OCI-LY7 (cell line): ENCODE measurements at places on chromosomes 4 and X. TPM values are rescaled to one million over a fixed set of nuclear protein-coding genes. Genes with fewer than 3 reads are reported as not detected.

The C4orf50 gene
- total RNA-seq: not detected in 2 replicates

The JAKMIP1 gene
- 4.0 and 4.6 TPM in 2 replicates for total RNA-seq

The TLL1 gene
- total RNA-seq: 2.9 and 3.9 TPM in 2 replicates

GRCh38 chr4:185774131-185774653, 37.8 kb downstream of the SORBS2 start:
- no peak for DNase-seq

- DNase-seq: no peak
Measured at GRCh38 chr4:17138847-17139246, 240.4 kb upstream of the LDB2 start.

- DNase-seq: no peak
Measured at GRCh38 chrX:128439159-128439558, 387.0 kb upstream of the ACTRT1 start.

GRCh38 chrX:129360175-129360574, 163.1 kb downstream of the SMARCA1 start:
- DNase-seq: peak; percentile 47

DNA sequence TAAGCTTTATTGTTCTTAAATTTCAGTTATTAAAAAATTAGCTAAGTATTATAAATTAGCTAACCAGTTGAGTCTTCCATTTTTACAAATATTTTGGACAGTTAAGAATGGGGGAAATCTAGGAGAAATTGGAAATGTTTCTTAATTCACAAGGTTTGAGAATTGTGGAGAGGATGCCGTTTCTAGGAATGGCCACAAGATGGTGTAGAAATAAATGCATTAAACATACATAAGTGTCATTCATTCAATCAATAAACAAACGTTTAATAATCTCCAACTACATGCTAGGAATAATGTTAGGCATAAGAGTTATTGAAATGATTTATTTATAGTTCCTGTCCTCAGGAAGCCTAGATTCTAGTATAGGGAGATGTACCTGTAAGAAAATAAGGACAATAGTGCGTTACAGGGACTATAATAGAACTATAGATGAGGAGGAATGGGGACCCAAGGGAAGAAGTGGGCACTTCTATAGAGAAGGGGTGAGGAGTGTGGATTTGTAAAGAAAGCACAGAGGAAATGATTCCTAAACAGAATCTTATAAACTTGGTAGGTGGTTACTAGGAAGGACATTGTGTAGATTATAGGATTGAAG, 195.7 kb upstream of the ANK2 start:
- DNase-seq: no peak

DNA sequence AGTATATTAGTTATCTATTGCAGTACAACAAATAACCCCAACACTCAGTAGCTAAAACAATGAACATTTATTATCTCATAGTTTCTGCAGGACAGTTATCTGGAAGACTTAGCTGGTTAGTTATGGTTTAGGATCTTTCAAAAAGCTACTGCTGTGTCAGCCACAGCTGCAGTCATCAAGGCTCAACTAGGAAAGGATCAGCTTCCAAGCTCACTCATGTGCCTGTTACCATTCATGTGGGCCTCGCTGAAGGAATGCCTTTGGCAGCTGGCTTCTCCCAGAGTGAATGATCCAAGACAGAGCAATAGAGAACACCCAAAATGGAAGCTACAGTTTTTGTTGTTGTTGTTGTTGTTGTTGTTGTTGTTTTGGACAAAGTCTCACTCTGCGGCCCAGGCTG, 13.5 kb upstream of the PRSS48 start:
- DNase-seq: no peak

The SMIM43 gene
- not detected in 2 replicates for total RNA-seq

DNA sequence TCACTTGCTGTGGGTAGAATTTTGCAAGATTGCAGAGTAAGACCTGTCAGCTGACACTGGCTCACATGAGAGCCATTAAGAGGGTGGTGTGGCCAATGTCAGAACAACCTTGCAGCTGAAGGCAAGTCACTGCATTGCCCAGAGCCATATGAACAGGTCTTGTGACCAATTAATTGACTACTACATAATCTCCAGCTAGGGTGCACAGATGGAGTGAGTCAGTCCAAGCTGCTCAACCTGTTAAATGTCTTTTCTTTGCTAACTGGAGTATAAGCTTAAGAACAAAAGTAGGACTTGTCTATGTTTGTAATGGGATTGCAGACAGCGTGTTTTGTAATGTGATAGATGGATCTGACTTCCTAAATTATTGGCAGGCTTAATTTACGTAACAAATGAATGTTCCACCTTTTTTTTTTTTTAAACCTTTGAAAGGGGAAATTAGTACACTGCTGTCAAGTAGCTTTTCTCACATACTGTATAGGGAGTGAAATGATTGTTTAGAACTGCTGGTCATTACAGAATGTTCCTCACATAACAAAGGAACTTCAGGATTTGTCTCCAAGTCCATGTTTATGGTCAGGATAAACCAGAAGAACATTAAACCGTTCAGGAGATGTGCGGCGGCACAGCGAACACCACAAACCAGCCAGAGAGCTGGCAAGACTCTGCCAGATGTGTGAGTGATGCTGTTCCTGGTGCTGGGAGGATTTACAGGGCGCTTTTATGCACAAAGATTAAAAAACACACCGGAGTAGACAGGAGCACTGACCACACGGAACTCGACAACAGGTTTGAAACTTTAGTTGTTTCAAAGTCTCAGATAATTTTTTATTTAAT, 37.0 kb downstream of the FNIP2 start:
- DNase-seq: no peak

DNA sequence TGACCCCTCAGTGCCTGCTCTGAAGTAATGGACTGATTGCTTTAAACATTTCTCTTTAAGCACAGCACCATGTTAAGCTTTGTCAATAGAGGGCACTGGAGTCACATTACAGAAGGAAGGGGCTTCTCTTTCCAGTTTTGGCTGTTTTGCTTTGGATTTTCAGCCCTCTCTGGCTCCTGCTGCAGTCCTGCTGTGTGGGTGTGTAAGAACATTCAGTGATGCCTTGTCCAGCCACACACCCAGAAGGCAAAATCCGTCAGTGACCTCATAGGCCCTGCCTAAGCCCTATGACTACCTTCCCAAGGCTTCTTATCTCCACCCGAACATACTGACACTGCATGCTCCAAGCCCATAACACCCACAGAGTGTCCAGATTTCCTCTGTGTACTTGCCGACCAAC, 215.3 kb upstream of the CTSO start:
- peak; percentile 1 for DNase-seq

DNA sequence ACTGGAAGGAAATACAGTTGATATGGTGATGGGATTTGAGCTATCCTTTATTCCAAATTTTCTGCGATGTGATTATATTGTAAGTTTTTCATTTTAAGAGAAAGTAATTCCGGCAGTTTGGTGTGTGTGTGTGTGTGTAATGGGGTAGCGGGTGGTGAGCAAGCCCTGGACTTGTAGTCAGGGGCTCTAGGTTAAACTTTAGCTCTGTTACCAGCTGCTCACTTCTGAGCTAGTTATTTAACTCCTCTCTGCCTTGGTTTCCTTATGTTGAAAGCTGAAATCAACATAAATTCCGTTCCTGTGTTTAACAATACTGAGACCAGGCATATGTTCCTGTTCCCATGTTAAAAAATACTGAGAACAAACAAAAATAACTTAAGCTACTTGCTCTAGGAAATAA, 174.1 kb upstream of the CASK start:
- DNase-seq: no peak

The SH2D1A gene
- 0.63 and 0.77 TPM in 2 replicates for total RNA-seq

- DNase-seq: no peak
Measured at GRCh38 chrX:119990556-119991004, 47.0 kb upstream of the NKAP start.

DNA sequence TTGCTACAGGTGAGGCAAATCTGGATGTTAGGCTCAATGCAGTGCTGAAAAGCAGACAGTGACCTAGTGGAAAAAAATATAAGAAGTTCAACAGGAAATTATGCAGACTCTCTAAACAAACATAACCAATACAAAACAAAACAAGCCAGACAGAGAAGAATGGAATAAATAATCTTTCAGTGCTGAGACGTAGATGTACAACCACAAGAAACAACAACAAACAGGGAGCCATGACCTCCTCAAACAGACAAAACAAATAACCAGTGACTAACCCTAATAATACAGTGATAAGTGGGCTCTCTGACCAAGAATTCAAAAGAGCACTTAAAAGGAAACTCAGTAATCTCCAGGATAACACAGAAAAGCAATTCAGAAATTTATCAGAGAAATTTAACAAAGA, 239.3 kb downstream of the SLC39A8 start:
- no peak for DNase-seq

DNA sequence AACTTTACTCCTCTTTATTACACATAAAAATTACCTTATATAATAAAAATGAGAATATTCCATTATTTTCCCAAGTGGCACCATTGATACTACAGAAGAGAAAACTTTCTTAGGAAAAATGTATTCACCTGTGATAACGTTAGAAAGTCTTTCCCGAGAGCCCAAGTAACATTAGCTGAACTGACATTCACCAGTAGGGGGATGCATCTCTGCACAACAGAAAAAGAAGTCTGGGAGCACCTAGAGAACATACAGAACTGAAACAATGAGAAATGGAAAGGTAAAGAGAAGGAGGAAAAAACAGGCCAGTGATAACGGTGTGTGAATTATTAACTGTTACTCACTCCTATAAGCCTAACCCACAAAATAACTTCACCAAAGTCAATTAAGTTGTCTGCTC, 423.3 kb downstream of the CENPC start:
- no peak for DNase-seq

DNA sequence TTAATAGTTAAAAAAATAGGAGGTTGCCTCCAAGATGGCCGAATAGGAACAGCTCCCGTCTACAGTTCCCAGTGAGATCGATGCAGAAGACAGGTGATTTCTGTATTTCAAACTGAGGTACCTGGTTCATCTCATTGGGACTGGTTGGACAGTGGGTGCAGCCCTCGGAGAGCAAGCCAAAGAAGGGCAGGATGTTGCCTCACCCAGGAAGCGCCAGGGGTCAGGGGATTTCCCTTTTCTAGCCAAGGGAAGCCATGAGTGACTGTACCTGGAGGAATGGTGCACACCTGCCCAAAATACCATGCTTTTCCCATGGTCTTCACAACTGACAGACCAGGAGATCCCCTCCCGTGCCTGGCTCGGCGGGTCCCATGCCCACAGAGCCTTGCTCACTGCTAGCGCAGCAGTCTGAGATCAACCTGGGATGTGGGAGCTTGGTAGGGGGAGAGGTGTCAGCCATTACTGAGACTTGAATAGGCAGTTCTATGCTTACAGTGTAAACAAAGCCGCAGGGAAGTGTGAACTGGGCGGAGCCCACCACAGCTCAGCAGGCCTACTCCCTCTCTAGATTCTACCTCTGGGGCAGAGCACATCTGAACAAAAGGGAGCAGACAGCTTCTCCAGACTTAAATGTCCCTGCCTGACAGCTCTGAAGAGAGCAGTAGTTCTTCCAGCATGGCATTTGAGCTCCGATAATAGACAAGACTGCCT, 47.5 kb downstream of the PPA2 start:
- no peak for DNase-seq

The KCND1 gene
- total RNA-seq: 8.8 and 13.6 TPM in 2 replicates

DNA sequence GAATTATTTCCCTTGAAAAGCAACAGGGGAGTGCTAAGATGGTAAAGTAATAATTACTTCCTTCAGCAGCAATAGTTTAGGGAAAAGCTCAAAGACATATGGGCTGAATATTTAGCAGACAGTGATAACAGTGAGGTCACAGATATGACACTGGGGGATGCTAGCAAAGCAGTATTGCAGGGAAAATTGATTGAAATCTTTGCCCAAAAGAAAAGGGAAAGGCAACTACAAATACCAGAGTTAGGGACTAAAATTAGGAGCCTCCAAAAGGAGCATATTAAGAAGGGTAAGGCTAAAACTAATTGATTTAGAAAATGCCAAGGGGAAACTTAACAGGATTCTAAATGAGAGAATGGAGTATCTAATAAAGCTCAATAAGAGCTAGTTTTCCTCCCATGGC, 1191.3 kb upstream of the TENM3 start:
- DNase-seq: no peak

- no peak for DNase-seq
Measured at GRCh38 chr4:80231180-80231579, 33.9 kb downstream of the PRDM8 start.

The RAB9A gene
- total RNA-seq: 9.4 and 11.7 TPM in 2 replicates

DNA sequence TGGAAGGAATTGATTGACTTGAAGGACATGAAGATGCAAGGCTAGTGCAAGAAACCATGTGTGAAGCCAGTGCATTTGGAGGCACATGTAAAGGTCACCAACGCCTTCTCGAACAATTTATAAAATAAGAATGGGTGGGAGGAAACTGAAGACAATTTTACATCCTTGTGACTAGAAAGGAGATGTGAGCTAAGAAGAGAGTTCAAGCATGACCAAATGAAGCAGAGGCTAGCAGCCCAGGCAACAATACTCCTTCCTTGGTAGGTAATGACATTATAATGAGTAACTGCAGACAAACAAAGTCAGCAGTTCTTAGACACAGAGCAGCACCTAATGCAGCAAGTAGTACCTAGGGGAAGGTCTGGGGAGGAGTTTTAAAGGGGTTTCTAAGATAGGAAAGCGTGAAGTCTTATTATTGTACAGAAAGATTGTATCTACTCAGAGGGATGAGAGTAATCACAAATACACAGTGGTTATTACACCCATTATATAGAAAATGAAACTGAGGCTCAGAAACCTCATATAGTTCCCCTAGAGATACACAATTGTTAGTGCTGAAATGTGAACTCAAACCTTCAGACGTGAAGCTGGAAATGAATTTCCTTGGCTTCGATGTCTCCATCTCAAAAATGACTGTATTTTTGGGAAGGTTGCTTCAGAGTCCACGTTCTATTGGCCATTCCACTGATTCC, 56.1 kb downstream of the ATXN3L start:
- no peak for DNase-seq

- DNase-seq: no peak
Measured at GRCh38 chr4:46968847-46969246, 24.5 kb downstream of the GABRA4 start.

DNA sequence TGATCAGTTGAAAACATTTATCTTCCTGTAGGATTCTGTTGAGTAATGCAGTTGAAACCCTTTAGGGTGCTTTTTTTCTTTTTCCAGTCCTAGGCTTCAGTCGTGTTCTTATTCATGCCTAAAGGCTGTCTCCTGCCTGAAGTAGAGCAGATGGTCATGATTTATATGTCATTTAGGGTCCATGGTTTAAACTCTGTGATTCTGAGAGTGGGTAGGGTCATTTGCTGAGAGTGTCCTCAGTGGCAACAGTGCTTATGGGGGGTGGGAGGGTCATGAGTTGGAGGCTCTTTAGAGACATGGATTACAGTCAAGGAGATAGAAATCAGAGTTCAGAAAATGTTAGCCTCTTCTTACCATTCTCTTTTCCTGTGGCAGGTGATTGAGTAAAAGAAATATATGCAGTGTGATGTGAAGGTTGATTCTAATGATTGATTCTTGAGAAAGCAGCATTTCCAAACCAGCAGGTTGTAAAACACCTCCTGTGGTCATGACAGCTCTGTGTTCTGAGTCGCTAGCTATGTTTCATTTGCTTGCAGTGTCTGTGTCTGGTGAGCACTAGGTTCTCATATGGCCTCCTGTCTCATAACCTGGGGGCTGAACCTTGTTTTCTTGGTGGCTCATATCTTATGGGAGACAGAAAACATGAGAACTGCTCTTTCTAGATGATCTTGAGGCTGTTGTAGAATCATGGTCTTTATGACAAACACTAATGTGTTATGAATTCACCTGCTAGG, 60.4 kb downstream of the JADE1 start:
- DNase-seq: no peak

The DIPK2B gene
- total RNA-seq: not detected in 2 replicates
